A172 (cell line): ENCODE measurements at places on chromosomes 11 and 22. TPM values are rescaled to one million over a fixed set of nuclear protein-coding genes. Genes with fewer than 3 reads are reported as not detected.

DNA sequence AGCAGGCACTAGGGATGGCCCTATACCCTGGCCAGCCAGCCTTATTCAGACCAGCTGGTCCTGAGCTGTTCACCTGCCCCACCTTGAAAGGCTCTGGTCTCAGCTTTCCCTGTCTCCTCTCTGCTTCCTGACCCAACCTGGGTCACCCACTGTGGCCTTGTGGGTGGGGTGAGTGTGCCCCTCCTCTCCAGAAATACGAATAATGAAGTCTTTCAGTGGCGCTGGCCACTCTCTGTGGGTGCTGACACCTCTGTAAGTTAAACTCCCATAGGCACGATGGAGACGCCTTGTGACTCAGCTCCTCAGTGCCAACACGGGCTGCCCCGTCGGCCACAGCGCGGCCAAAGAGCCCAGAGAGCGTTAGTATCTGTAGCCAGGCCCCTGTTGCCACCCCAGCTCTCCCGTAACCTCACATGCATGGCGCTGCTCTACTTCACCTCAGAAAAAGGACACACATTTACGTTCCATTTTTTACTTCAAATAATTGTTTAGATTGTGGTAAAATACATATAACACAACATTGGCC is 74.6 kb upstream of the SEPTIN5 start:
- DNase-seq = no peak

DNA sequence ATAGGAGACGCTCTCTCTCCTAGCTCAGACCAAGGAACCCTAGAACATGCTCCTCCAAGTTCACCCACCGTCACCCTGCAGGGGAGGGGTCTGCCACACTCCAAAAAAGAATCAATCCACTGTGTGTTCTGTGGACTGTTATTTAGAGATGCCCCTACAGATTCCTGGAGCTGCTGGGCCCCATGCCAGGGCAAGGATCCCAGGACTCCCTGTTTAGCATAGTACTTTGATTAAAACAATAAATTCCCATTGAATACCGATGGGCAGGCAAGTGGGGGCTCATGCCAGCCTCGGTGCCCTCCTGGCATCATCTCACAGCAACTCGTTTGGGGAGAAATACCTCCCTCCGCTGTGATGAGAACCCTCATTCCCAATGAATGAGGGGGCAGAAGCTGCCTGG is 247.5 kb downstream of the ST3GAL4 start:
- no peak for DNase-seq

- peak; percentile 53 for DNase-seq
Measured at GRCh38 chr11:85182441-85183387, 444.4 kb downstream of the DLG2 start.

GRCh38 chr22:20114506-20115475 is 1.1 kb upstream of the RANBP1 start:
- DNase-seq = no peak

- DNase-seq = peak; percentile 18
Measured at GRCh38 chr22:30947816-30948454, 20.6 kb downstream of the MORC2 start.

DNA sequence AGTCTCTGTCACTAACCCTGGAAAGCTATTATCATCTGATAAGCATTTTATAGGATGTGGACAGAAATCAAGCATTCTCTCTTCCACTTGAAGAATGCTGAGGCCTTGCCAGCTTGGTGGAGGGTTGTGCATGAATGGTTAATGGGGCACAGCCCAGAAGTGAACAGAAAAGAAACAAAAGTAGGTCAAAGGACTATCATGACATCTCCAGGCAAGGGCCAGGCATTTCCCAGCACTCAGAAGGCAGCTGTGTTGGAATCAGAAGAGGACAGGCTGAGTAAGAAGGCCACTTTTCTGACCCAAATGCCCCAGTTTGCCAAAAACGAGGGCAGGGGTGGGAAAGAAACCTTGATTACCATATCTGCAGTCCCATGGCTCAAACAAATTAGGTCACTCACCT is 12.4 kb downstream of the TENM4 start:
- DNase-seq = no peak

DNA sequence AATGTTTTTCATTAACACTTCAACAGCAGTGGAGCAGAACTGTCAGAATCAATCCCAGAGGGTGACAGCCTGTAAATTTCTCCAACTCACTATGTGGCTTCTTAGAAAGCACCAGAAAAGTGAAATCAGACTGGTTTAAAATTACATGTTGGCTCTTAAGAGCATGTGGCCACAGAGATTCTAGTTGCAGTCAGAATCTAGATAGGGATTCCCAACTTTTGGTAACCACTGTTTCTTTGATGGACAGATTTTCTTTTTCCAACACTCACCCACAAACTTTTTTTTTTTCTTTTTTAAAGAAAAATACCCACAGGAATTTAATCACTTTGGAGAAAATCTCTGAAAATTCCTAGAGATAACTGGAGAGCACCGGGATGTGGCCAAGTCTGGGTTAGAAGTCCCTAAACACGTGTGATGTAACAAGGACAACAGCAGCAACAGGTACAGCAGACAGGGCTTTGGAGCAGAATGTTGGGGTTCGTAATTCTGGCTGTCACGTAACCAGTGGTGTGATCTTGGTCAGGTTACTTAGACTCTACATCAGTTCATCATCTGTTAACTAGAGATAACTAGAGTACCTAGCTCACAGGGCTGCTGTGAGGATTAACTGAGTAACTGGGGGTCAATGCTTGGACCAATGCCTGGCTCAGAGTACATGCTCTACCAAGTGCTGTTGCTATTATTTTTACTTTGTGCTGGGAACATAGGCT is 100.1 kb downstream of the NAT10 start:
- no peak for DNase-seq

- DNase-seq = peak; percentile 63
Measured at GRCh38 chr11:69442012-69442806, 39.3 kb upstream of the LINC01488 start.

CRYAB gene
- total RNA-seq = 0.34 TPM in 1 of 2 replicates, not detected in the other

- no peak for DNase-seq
Measured at GRCh38 chr11:12541583-12542151, 132.6 kb upstream of the TEAD1 start.

DNA sequence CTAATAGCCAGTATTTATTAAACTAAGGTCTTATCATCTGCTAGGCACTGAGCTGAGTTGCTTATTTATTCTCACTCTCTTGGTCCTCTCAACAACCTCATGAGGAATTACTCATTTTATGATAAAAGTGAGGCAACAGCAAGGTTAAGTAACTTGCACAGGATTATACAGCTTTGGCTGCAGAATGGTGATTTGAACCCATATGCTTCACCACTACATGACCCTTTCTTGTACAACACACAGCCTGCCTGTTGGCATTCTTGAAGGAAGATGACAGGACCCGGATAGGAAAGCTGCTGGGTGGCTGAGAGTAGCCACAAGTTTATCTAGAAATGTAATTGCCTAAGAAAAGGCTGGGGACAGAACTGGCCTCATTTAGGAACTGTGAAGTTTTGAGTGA is 5.3 kb upstream of the PARVA start:
- DNase-seq = no peak

DNA sequence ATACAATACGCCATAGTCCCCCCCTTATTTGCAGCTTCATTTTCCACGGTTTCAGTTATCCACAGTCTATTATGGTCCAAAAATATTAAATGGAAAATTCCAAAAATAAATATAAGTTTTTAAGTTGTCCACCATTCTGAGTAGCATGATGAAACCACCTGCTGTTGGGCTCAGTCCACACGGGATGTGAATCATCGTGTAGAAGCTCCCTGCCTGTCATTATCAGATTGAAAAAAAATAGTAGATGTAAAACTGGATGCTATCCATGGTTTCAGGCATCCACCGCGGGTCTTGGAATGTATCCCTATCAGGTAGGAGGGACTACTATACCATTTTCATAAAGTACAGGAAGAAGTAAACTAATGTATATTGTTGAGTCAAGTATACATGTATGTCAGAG is 127.4 kb downstream of the TTC17 start:
- DNase-seq = peak; percentile 70

DNA sequence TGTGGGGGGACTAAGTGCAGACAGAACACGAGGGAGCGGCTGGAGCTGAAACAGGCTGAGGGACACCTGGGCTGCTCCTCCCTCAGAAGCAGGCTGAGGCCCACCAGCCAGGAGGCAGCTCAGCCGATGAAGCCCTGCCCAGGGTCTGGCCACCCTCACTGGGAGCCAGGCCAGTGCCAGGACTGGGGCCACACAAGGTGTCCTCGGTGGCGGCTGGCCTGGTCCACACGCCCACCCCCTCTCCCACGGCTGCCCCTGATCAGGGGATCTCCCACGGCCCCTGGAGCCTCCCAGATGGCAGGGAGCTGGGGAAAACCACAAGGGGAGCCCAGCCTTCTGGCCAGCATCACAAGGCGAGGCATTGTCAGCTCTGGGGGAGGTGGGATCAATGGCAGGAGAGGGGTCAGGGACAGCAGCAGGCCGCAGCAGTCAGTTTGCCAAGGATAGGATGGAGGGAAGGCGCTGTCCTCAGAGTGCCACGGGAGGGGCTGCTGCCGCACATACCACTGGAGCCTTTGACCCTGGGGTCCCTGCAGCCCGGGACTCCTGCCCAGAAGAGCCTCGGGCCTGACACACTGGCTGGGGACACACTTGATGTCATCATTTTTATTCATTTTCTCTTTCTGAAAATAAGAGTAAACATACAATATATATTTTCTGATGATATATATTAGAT is 11.7 kb upstream of the RASL10A start:
- DNase-seq = no peak

- no peak for DNase-seq
Measured at GRCh38 chr11:12184699-12185098, 74.3 kb downstream of the MICAL2 start.

DNA sequence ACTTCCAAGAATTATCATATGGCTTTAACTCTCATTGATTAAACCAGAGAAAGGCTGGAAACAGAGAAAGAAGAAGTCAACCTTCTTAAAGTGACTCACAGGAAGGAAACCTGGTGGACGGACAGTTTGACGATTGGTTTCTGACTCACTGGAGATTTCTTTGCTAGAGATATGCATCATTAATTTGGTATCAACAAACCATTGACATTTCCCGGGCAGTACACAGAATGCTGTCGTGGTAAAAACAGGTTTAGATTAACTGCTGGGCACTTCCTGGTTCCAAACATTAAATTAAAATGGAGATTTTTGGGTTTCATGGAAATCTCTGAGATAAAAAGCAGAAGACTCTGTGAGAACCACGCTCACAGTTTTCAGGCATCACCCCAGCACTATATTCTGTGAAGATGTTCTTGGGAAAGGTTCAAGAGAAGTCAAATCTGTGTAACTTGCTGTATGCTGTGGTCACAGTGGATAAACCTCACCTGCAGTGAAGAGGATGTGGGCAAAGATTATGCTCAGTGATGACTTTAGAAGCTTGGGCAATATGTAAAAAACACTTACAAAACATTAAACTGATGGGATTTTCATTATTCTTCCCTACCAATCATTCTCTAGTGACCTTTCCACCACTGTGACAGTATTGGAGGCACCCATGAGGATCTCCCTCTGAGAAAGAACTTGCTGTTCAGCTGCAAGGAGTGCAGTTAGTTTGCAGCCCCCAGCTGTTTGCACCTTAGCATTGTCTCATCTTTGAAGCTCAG is 61.1 kb upstream of the CD44 start:
- DNase-seq = peak; percentile 59

IGSF9B gene
- 0.43 and 0.57 TPM in 2 replicates for total RNA-seq
